ENCODE measurements at places on chromosomes 6 and 20.
A peak's percentile ranks its signal among the peaks of the same experiment; 100 is the strongest.

- DNase-seq, result no peak
Observed at GRCh38 chr6:113762641-113763040, 94.5 kb upstream of the MARCKS start.

DNA sequence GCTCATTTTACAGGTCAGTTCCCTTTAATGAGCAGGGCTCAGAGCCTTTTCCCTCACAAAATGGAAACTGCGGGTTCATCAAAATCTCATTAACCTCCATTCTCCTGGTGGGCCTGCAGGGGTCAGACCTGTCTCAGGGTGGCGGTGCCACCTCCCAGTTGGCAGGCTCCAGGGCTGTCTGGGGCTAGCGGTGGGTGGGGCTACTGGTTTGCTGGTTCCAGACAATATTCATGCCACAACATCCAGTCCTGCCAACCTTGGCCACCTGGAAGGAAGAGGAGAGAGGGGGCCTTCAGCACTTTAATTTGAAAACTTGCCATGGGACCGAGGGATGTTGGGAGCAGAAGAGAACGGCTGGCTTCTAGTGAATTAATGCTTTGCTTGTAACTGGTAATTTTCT, 41.9 kb upstream of the CTNNBL1 start:
- DNase-seq, result no peak

GRCh38 chr20:297098-297924, at the start of gene ZCCHC3:
Gene ZCCHC3 (plus strand): TSS chr20:297570. CDS start chr20:297587, 17 bp downstream.
- peak; percentile 91 for DNase-seq

- DNase-seq, result no peak
Observed at GRCh38 chr6:127547215-127547614, 28.1 kb upstream of the MTCL3 start.

DNA sequence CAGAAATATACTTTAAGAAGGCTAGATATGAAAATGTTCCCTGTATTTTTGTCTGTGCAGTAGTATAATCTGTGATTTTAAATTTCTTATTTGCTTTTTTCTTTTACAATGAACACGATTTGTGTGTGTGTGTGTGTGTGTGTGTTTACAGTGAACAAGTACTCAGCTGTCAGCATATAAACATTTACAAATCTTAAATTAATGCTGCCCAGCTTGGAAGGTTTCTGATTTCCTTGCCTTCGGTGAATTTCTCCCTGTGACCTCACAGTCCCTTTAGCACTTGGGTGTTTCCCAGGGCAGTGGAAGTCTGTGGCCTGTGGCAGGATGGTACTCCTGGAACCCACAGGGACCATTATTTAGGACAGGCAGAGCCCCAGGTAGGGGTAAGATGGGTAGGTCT, 37.6 kb downstream of the TXLNB start:
- DNase-seq, result no peak

- DNase-seq, result no peak
Observed at GRCh38 chr20:53652090-53652858, 58.6 kb upstream of the ZNF217 start.

DNA sequence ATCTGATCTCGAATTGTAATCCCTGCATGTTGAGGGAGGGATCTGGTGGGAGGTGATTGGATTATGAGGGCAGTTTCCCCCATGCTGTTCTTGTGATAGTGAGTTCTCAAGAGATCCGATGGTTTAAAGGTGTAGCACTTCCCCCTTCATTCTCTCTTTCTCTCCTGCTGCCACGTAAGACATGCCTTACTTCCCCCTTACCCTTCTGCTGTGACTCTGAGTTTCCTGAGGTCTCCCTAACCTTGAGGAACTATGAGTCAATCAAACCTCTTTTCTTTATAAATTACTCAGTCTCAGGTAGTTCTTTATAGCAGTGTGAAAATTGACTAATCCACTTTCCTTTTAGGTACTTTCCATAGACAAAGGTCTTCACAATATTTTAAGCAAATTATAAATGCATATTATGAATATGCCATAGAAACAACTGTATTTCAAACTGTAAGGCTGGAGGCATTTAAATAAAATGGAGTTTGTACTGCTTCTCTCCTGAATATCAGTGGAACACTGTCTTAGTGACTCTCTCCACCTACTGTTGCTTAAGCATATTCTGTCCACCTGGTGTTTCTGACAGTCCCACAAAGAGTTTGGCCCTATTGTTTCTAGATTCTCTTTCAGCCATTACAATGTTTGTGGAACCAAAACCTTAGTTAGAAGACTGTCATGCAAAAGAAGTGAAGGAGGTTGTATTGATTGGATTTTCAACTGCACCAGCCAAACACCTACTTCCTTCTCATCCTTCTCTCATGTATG, 24.3 kb upstream of the IL17A start:
- no peak for DNase-seq

DNA sequence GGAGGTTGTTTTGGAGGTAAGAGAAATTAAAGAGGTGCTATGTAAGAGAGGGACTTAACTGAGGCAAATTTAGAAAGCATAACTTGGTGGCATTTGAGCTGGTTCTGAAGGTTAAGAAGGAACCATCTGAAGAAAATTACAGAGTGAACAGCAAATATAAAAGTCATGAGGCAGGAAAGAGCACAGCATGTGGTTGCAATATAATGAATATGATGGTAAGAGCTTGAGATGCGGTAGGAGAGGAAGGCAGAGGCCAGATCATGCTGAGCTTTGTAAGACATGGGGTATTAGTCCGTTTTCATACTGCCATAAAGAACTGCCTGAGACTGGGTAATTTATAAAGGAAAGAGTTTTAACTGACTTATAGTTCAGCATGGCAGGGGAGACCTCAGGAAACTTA, 279.1 kb downstream of the UTRN start:
- no peak for DNase-seq

GRCh38 chr6:36755435-36756348, 58.1 kb downstream of the RAB44 start:
- DNase-seq, result no peak

DNA sequence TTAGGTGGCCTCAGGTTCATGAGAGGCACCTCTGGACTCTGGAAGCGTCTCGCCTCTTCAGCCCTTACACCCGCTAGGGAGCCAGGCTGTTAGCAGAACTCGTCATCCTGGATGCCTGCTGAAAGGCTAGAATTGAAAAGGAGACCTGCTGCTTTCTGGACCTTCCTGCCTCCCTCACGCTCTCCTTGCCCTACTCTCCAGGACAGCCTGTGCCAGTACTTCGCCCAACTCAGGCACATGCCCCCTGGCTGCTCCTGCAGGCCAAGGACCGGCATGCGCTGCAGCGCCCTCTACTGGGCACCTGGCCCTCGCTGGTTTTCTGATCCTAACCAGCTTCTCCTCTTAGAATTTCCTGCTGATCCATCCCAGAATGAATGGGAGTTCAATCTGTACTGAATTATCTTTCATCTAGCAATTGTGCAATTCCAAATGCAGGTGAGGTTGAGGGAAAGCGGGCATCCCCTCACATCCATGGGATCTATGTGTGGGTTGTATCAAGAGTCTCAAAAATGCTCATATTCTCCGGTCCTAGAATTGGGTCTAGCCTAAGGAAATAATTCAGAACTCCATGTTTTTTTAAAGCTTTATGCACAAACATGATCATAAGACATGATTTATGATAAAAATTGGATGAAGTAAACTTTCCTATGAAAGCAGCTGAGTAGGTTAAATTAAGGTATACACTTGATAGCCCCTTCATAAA, 78.0 kb downstream of the PTPN1 start:
- no peak for DNase-seq

DNA sequence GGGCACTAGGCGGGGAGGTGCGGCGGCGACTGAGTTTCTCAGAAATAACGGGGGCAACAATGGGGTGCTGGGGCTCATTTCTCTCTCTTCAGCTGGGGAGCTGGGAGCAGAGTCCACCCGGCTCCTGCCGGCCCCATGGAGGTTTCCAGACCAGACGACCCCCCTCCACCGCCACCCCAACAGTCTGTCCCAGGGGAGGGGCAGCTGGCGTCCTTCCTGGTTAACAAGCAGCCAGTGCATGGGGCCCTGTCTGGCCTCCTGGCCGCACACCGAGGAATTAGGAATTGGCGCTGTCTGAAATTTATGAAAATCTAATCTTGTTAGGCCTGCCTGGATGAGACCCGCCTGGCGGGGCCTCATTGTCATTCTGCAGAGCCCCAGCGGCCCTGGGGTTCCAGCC, 42.4 kb downstream of the PMEPA1 start:
- DNase-seq, result no peak

DNA sequence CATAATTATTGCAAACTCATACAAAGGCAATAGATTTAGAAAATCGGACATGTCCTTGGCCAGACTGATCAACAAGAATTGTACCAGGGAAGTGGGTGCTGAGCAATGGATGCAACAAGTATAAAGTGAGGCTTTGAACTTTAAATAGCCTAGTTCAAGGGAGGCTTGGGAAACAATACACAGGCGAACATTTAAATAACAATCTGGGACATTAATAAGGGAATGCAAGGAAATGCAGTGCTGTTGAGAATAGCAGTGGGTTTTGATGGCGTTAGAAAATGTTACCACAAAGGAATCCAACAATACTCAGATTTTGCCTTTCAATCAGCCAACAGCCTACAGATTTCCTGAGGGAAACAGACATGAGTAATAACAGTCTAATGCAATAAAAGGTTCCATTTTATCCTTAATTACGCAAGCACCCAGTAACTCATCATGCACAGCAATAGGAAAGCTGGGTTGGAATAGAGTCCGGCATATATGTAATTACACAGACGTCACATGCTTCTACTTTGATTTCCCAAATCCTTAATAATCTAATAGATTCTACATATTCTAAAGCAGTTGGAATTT, 134.6 kb downstream of the PHACTR1 start:
- no peak for DNase-seq

DNA sequence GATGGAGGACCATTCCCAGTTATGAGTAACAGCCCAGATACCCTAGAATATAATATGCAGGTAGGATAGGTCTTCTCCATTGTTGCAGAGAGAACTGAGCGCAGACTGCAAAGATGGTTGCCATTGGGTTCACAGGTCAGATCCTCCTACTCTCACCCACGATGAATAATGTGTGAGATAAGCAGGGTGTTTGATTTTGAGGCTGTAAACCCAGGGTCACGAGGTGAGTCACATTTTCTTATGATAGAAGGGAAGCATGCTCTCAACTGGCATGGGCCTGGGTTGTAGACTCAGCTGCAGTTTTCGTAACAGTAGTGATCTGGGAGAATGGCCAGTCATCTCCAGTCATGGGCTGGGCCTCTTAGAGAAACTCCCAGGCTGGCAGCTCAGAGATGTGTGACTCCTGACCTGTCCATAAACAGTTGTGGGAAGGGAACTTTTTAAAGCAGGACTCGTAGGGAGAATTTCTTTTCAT, 74.2 kb downstream of the CD164 start:
- DNase-seq, result no peak

GRCh38 chr6:109606359-109606758, 84.6 kb downstream of the AK9 start:
- DNase-seq, result no peak

DNA sequence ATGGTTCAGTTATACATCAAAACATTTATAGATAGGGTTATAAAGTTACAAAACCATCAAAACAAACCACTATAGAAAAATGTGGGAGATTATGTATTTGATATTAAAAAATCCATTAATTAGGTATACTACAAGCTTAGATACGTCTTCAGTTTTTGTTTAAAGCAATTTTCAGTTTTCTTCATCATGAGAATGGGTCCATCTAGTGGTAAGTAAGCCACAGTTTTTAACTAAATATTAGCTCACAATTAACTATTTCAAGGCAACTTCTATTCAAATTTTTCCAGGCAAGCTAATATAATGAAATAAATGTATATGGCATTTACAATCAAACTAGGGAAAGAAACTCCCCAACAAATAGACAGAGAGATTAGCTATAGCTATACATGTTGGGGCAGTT, 44.4 kb downstream of the RNGTT start:
- DNase-seq, result no peak

DNA sequence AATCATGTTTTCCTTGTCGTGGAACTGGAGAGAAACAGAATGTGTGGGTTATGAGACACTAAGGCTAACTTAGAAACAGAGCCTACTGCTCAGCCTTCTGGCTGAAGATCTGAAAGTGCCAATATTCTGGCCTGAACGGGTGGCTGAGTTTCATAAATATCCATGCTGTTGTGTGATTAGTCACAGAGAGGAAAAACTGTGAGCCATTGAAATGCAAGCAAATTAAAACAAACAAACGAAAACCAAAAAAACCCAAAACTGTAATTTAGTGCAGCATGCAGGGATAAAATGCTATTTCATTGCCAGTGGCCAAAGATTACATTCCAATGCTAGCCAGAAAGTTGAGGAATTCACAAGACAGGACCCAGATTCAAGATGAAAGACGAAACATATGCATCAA, 315.1 kb downstream of the UBE3D start:
- no peak for DNase-seq

DNA sequence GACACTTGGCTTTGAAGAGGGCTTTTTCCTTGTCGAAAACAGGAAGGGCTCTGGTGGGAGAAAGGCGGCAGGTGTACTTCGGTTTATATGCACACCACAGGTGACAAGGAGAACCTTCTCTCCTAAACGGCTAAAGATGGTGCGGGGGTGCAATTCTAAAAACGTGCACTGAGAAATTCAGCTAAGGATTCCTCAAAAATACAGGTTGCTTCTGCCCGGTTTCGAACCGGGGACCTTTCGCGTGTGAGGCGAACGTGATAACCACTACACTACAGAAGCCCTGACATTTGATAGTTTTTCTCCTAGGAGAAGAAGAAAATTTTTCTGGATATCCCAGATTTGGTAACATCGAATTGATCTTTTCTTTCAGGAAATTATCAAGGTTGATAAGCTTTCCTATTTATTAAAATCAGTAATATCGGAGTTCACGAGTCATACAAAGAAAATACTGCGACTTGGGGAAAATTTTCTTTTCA, 32.0 kb downstream of the POM121L2 start:
- peak; percentile 2 for DNase-seq

GRCh38 chr6:70657706-70658105, 10.0 kb upstream of the SMAP1 start:
- DNase-seq, result no peak

DNA sequence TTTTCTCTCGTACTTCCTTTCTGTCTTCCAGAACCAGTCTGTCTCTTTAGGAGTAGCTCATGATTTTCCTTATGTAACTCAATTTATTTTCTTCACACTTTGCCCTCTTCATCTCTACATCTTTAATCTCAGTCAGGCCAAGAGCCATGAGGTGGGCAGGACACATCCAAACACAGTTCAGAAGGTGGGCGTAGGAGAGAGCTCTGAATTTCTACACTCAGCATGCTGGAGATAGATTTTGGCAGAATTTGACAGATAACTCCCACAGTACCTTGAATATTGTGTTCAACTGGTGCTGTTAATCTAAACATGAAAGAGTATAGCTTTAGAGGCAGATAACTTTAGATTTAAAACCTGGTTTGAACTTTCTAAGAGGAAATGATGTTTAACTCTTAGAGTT, 23.8 kb upstream of the ZBTB24 start:
- no peak for DNase-seq

- DNase-seq, result no peak
Observed at GRCh38 chr20:63435552-63435951, 36.9 kb downstream of the KCNQ2 start.

DNA sequence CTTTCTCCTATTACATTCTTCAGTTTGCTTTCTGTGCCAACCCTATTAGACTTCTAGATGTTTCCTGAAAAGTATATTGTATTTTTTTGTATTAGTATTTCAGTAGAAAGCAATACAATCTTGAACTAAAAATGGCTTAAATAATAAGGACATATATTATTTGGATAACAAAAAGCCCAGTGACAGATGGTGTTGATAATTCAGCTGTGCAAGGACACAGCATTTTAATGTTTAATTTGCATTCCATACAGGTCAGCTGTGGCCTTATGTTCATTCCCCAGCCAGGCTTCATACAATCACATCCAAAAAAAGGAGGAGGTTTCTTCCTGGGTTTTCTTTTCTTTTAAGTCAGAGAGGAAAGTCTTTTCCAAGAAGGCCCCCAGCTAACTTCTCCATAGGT, 236.9 kb downstream of the CD109 start:
- DNase-seq, result no peak
